ENCODE measurements at places on chromosomes 11 and 22.

GRCh38 chr11:76553554-76554476, 109.0 kb downstream of the EMSY start:
- DNase-seq: no peak

GRCh38 chr22:29348956-29349355, 33.5 kb upstream of the RASL10A start:
- no peak for DNase-seq

GRCh38 chr11:20226933-20227332, 66.7 kb upstream of the DBX1 start:
- no peak for DNase-seq

DNA sequence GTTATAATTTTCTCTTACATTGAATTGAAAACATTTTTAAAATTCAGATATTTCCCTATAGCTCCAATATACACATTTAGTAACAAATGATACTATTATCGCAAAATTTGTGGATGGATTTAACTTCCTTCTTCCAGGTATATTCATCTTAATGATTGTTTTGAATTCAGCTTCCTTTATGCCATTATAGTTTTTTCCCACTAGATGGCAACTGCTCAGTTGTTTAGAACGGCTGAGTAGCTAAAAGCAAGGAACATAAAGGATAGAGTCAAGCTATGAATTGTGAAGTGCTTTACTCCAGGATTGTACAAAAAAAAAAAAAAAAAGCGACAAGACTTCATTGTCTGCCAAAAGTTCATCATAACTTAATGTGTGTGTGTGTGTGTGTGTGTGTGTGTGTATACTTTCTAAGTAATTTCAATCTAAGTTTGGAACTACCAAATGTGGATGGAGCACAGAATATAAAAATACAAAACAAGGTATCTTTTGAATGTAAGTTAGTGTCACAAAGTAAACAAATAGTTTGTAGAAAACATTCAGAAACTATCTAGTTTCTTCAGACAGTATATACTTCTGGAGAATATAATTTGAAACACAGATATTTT, 846.4 kb downstream of the DLG2 start:
- no peak for DNase-seq

All from adrenal gland (tissue), 19 donors.